ENCODE measurements at places on chromosomes 7 and 10.

DNA sequence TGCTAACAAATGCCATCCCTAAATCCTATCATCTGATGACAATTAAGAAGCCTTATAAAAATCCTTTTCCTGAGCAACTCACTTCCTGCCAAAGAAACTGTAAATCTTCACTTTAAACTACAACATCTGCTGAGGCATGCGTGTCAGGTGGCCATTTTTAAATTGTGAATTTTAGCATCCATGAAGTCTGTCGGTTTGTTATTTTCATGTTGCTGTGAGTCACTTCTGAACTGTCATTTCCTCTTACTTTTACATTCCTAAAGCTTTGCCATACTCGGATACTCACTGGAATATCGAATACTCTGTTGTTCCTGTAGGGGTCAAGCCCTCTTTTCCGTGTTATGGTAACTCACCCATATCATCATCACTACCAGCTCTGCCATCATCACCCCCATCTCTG lies 34.3 kb upstream of the TMEM26 start:
- DNase-seq = no peak

GRCh38 chr10:101030496-101031127 lies 317 bp downstream of the PDZD7 start:
- DNase-seq = no peak

DNA sequence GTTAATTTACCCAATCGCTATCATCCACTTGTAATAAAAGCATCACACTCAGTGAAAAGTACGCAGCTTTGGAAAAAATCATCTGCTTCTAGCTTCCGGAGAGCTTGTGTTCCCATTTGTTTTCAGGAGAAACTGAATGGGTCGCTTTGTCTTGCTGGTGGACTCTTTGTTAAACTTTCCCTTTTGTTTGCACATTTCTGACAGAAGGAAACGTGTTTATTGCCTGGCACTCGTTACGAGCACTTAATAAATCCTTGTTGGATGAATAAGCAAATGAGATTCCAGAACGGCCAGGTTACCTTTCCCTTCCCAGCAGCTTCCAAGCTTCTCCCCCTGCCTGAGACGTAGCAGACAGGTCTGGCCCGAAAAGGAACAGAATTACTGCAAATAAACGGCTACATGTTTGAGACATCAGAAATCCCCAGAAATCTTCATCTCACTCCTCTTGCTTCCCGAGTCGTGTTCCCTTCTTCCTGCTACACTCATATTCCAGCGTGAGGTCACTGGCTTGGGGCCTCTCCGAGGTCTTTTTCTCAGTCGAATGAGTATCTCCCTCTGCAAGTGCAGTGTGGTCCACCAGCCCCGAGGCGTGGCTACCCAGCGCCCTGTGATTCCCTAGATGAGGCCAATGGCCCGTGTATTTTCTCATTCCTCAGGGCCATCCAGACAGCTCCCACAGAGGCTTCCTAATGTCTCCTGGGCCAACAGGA lies 167.2 kb downstream of the FRMD4A start:
- DNase-seq = no peak

DNA sequence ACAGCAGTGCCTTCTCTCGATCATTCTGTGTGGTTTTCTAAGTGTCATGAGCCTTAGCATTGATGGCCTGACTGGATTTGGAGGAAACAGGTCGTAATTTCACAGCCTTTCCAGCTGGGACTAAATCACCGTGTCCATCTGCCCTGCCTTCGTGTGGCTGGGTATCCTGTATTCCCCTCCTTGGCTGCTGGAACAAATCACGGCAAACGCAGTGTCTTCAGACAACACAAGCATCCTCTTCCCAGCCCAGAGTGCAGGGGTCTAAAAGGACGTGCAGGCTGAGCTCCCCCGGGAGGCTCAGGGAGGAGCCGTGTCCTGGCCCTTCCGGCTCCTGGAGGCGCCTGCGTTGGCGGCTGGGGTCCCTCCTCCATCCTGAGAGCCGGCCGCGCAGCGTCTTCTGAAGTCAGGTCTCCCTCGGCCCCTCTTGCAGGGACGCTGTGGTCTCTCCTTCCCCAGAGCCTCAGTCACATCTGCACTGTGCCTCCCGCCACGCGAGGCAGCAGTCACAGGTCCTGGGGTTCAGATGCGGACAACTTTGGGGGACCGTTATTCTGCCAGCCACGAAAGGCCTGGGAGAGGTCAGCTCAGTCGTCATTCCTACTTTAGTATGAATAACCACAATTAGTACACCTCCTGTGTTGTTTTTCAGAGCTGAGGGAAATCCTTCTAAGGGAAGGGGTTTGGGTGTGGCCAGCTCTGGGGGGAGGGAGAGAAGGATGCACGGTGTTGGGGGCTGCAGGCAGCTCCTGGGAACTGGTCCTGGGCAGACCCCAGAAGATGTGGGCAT lies 41.1 kb downstream of the FAM20C start:
- no peak for DNase-seq

- no peak for DNase-seq
Observed at GRCh38 chr7:31104361-31105255, 52.5 kb downstream of the ADCYAP1R1 start.

DNA sequence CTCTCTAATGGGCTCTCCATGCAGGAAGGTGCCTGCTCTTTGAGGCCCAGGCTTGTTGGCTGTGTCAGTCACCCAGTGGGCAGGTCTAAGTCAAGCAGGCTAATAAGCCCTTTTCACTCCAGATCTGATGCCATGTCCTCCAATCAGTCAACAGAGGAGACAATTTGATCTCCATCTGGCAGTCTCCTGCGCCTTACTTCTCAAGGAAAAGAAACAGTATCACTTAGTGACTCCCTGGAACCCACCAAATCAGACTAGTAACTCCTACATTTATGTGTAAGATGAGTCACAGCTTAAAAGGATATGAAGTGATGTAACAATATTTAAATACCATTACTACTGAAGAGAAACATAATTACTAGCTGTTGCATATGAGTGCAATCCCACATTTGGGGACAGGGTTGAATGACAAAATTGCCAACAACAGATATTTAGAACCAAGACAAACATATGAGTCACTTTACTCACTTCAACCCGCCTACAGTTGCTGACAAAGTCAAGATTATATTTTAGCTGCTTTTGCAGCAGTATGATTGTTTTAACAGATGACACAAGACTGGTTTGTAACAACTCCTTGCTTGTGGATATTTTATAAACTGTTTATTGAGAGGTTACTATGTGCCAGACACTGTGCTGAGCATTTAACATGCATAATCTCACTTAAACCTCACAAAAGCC lies 72.1 kb downstream of the USP6NL start:
- DNase-seq = no peak

GRCh38 chr7:116524609-116525297 lies at the start of gene CAV1:
Gene CAV1 (plus strand): TSS chr7:116525036. CDS start chr7:116525063, 27 bp downstream.
- DNase-seq = no peak

DNA sequence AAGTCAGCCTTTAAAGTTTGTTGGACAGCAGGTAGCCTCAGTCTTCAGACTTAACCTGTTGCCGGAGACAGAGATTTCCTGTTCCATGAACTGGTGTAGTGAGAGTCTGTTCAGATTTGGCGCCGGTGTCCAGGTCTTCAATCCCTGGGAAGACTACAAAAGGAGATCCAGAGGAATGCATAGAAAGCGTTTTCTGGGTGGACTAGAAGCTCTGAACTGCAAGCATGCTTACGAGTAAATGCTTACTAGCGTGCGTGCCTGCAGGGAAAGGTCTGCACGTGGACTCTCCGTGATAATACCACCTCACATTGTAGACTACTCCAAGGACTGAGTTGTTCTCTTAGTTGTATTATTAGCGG lies 878 bp downstream of the GLRX3 start:
- DNase-seq = no peak

DNA sequence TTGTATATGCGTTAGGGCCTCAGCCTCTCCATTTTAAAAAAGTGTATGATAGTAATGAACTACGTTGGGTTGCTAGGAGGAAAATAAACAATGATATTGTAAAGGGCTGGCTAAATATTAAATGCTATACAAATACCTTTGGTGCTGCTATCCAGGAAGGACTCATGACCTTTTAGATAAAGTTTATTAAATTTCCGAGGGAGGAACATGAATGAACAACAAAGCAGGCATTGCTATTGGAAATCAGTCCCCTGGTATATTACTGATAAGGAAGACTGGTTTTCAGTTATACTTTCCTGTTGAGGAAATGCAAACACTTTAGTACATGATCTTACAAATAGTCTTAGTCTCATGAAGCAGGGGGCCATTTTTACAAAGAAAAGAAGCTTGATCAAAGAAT lies 17.2 kb upstream of the AGR2 start:
- DNase-seq = no peak

DNA sequence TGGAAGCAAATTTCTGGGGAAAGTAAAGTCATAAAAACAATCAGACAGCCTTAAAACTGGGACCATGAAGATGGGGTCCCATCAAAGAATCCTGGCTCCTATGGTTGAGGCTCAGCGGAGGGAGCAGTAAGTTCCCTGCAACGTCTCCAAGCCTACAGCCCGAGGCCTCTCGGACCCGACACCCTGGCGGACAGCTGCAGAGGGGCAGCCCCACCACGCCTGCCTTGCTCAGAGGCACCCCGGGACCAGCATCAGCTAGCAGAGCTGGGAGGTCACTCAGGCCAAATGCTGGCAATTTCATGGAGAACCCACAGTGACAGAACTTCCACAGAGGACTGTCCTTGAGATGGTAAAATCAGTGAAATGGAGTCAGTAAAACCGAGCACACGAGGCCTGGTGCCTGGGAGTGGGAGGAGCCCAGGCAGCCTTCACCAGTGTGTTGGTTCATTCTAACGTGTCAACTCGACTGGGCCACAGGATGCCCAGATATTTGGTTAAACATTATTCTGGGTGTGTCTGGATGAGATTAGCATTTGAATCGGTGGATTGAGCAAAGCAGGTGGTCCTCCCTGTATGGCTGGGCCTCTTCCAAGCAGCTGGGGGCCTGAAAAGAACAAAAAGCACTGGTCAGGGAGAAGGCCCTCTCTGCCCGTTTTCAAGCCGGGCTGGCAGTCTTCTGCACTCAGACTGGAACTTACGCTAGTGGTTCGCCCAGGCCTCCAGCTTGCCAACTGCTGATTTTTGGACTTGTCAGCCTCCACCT lies 96.2 kb upstream of the INSIG1 start:
- DNase-seq = no peak

DNA sequence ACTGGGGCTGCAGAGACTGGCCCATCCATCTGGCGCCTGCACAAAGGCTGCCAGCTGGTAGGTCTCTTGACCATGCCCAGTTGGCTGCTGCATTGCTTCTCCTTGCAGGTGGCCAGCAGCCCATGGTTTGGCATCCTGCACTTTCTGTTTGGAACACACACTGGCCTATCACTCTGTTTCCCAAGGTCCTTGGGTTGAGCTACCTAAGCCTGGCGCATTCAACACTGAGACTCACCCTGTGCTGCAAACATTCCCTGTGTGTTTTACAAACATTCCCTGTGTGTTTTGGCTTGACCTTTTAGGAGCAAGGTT lies 55.5 kb downstream of the TACR2 start:
- DNase-seq = no peak

- no peak for DNase-seq
Observed at GRCh38 chr10:28945959-28946358, 268.6 kb downstream of the BAMBI start.

- no peak for DNase-seq
Observed at GRCh38 chr10:133442967-133443924, 10.5 kb upstream of the SCART1 start.

GRCh38 chr7:86479144-86479543 lies 164.6 kb upstream of the GRM3 start:
- DNase-seq = no peak

DNA sequence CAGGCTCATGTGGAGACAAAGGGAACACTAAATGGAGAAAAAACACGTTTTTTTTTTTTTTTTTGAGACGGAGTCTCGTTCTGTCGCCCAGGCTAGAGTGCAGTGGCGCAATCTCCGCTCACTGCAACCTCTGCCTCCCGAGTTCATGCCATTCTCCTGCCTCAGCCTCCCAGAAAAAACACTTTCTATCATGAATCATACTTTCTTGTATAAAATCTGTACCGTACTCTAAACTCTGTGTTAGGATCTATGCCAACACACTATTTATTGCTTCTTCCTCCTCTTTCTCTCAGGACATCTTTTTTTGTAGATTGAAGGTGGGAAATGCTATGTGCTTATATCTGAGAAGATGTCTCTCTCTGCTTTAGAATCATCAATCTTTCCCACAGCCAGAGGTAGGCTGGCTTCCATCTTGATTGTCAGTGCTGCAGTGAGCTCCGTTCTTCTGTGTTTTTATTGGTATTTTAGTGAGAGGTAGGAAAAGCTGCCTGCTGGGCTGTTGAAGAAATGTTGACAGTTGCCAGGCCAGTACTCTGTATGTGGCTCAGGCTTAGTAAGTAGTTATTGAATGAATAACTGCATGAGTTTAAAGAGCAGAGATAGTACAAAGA lies 101.1 kb downstream of the GPR85 start:
- DNase-seq = no peak

DNA sequence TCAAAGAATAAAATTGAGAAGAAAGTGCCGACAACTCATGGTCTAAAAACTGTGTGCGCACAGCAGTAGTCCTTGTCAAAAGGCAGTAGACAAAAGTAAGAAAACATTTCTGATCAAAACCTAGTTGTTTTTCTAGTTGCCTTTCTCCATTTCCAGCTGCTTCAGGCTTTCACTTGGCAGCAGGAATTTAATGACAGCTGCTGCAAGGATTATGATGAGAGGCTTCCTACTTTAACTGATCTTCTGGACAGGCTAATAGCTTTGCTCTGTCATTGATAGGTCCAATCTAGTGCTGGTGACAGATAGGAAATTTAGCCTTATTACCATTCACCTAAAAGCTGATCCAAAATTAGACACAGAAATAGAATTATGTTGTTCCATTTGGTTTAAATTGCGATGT lies 110.7 kb upstream of the SEMA3C start:
- DNase-seq = no peak

DNA sequence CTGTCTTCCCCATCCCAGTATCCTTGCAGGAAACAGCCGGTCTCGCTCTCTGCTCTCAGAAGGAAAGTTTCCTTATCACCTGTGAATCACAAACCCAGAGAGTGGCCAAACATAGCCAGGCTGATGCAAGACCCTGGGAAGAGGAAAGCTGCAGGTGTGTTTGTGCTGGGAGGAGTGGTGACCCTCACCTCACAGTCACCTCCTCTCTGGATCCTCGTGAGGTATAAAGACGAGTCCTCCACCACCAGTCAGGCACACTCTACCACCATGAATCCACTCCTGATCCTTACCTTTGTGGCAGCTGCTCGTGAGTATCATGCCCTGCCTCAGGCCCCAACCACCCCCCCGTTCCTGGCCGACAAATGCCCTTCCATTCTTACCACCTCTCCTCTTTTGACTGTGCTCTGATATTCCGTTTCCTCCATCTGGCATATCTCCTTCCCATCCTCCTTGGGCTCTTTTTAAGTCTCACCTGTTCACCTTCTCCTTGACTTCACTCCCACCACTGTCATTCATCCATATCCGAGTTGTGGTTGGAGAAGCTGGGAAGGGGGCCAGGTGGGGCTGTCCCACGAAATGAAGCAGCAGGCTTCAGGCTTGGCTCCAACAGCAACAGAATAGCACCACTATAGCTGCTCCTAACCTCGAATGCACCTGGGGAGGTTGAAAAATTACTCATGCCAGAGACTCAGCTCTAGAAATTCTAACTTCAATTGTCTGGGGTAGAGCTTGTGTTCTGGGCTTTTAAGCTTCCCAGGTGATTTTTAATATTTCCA lies at the start of gene PRSS1:
Gene PRSS1, plus strand, starts transcription at position 255 of the 776 bp plus-strand sequence. Its CDS starts 13 bp downstream, at position 268.
- no peak for DNase-seq

Data from nucleus accumbens (tissue), 56 donors.